NCI-H2171 (cell line): ENCODE measurements at places on chromosomes 12 and 14.

- no peak for DNase-seq
Measured at GRCh38 chr12:22228022-22228875, 106.3 kb downstream of the ST8SIA1 start.

GRCh38 chr12:58368001-58368400 lies 426.6 kb downstream of the ATP23 start:
- no peak for DNase-seq

GRCh38 chr14:50784683-50785456 lies 46.1 kb downstream of the NIN start:
- no peak for DNase-seq

GRCh38 chr12:88627501-88627900 lies 47.2 kb upstream of the KITLG start:
- DNase-seq, result no peak

GRCh38 chr12:122474324-122474716 lies 26.4 kb downstream of the ZCCHC8 start:
- DNase-seq, result no peak

DNA sequence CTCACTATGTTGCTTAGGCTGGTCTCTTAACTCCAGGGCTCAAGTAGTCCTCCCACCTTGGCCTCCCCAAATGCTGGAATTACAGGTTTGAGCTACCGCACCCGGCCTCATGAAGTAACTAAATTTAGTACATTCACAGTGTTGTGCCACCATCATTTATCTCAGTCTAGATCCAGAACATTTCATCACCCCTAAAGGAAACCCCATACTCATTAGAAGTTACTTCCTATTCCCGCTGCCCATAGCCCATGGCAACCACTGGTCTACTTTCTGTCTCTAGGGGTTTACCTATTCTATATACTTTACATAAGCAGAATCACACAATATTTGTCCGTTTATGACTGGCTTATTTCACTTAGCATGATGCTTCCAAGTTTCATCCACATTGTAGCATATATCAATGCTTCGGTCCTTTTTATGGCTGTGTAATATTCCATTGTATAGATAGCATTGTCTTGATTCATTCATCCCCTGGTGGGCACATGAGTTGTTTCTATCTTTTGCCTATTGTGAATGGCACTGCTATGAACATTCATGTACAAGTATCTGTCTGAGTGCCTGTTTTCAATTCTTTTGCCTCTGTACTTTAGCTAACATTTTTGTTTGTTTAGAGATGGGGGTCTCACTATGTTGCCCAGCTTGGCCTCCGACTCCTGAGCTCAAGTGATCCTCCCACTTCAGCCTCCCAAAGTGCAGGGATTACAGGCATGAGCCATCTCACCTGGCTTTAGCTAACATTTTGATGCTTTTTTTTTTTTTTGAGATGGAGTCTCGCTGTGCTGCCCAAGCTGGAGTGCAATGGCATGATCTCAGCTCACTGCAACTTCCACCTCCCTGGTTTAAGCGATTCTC lies 10.2 kb upstream of the SH2B3 start:
- no peak for DNase-seq

DNA sequence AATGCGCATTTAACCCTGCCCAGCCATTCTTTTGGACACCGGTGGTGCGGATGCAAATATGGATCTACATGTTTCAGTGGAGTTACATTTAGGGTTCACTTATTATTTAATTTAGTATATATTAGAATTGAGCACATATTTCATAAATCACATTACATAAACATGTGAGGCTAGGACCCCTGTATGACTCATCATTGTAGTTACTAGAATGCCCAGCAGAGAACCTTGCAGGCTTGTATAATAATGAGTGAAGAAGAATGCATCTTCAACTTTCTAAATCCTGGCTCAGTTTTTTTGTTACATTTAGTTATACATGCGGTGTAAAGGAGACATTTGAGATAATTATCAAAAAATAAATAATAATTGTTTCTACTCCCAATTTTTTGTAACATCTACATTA lies 369.0 kb downstream of the ATP23 start:
- no peak for DNase-seq

DNA sequence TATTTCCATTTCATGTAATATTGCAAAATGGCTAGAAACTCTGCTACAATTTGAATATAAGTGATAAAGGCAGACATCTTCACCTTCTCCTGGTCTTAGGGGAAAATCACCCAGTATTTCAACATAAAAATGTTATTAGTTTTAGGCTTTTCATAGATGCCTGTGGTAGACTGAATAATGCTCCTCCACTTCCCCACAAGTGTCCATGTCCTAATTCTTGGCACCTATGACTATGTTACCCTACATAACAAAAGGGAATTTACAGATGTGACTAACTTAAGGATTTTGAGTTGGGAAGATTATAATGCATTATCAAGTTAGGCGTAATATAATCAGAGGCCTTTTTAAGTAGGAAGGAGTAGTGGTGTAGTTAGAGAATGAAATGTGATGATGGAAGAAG lies 196.4 kb downstream of the TMTC3 start:
- no peak for DNase-seq

DNA sequence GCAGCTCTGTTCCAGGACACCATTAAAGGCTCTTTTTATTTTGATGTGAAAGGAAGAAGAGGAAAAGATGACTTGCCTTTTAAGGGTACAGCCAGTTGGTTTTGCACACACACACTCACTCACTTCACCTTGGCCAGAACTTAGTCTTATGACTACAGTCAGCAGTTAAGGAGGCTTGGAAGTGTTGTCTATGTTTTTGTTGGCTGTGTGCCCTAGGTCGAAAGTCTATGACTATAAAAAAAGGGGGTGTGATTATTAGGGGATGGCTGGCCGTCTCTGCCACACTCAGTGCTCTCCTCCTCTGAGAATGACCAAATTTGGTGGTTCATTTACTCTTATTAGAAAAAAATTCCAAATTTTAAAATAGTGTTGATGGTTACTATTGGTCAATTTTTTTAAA lies 139.5 kb upstream of the OTX2 start:
- no peak for DNase-seq
